CD8-positive, alpha-beta T cell (primary cell): ENCODE measurements at places on chromosomes 11 and 22.
A peak's percentile ranks its signal among the peaks of the same experiment; 100 is the strongest.

DNA sequence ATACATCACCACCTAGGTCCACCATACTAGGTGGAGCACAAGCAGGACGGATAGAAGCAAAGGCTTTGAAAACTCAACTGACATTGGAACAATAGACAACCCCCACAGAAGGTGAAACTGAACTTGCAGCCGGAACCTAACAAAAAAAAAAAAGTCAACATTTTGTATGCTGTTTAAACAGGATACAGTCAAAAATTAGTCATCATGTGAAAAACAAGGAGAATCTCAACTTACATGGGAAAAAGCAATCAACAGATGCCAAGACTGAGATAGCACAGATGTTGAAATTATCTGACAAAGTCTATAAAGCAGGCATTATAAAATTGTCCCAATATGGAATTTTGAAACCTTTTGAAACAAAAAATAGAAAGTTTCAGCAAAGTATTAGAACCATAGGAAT lies 123.8 kb downstream of the RAB38 start:
- no peak for DNase-seq

DNA sequence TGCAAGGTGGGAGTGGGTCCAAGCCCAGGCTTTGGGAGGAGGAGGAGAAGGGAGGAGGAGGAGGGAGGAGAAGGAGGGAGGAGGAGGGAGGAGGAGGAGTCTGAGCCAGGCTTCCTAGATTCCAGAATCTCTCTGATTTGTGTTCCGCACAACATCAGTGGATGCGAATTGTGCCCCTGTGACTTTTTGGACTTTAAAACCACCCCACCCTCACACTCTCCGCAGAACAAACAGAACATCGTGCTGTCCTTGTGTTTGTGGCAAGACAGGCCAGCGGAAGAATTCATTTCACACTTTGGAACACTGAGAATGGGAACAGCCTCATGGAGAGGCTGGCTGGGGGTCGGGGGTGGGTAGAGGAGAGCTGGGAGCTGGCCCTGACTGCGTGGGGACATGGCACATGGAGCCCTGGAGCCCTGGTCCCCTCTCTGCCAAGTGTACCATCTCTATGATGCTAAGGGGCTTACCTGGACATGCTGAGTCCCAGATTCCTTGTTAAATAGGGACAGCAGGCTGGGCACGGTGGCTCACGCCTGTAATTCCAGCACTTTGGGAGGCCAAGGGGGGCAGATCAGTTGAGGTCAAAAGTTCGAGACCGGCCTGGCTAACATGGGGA lies 16.4 kb upstream of the SHANK2 start:
- DNase-seq = no peak

DNA sequence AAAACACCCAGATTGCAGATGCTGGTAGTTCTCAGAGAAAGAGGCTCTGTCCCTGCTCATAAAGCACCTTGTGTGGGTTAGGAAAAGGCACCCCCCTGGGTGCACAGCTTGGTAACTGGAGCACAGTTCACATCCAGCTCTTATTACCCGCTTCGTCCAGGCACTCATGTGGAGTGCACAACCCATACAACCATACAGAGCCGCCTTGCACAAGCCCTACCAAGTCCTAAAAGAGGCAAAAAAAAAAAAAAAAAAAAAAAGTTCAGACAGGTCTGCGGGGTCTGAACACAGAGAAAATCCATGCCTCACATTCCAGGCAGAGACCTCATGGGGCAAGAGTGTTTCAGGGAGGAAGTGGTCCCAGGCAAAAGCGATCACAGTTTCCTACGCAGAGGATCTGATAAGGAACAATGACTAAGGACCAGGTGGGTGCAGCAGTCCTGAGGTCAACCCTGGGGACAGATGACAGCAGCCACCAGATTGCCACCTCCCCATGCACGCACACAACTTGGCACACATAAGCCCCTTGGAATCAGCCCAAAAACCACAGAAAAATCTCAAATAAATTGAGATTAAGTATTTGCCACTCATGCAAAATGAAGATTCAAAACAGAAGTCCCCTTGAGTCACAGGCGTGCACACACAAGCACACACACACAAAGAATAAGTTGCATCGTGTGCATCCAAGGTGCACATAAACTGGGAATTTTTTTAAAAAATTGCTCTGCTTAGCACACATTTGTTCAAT lies 12.3 kb downstream of the MB start:
- DNase-seq = no peak

- no peak for DNase-seq
These were observed 30.6 kb downstream of the GDPD4 start for GRCh38 chr11:77270921-77271320.

DNA sequence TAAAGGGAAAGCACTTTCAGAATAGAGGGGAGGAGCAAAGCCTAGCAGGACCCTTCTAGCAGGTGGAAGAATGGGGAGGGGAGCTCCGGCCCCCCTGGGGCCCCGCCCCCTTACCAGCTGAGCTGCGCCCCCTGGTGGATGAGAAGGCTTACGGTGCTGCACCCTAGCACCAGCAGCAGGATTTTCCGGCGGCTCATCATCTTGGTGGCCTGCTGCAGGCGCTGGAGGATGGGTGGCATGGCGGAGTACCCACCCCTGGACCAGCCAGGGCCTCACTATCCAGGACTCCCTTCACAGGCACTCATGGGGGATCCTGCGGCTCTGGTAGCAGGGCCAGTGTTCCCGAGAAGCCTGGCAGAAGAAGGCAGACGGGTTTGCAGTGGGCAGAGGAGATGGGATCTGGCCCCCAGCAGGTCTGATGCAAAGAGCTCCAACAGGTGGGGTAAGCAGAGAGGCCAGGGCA lies 3.8 kb downstream of the GAL3ST3 start:
- peak; percentile 87 for DNase-seq

DNA sequence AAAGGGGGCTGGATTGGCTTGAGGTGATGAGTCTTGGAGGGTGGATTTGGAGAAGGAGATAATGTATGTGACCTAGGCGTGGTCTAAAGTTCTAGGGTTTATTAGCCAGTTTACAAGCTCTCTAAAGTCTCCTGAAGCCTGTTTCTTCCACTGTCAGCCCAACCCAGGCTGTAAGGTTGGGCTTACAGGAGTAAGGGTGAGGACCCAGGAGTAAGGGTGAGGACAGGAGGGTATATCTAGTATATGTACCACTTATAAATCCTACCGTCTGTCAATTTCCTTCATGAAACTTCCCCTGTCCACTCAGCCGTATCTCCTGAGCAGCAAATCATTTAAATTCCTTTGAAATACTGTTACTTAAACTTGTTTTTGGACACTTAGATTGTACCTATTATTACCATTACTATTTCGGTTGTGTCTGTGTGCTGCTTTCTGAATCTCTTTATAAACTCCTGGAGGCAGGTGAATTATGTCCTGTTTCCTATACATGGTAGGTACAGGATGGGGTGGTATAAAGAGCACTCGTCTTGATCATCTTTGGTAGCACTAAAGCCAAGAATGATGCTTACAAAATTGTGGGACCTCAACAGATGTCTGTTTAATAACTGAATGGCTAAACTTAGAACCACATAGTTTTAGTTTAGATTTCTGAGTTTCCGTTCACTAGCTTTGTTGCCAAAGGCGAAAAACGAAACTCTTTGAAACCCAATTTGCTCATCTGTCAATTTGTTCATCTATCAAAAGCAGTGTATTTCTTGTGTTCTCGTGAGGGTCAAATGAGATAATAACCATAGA lies 192.0 kb downstream of the GRIK4 start:
- no peak for DNase-seq
